CD4-positive, alpha-beta T cell treated with Interleukin-6 at 100 ng/mL for 8 hours (primary cell): ENCODE measurements at places on chromosomes 1 and 21.

DNA sequence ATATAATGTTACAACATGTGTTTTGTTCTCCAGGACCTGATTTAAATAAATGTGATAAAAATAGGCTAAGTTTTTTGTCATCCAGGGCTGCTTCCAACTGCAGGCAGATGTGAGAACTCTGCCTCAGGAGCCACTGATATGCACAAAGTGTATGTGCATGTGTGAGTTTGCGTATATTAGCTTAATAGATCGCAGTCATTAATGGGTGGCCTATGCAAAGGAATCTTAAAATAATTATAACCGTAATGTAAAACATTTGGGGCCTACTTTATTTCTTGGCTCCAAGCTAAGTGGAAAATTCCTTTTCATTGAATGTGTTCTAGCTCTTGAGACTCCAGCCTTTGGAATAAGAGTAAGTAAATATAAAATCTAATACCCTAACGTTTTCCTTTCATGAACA lies 16.8 kb downstream of the DHX9 start:
- no peak for DNase-seq

DNA sequence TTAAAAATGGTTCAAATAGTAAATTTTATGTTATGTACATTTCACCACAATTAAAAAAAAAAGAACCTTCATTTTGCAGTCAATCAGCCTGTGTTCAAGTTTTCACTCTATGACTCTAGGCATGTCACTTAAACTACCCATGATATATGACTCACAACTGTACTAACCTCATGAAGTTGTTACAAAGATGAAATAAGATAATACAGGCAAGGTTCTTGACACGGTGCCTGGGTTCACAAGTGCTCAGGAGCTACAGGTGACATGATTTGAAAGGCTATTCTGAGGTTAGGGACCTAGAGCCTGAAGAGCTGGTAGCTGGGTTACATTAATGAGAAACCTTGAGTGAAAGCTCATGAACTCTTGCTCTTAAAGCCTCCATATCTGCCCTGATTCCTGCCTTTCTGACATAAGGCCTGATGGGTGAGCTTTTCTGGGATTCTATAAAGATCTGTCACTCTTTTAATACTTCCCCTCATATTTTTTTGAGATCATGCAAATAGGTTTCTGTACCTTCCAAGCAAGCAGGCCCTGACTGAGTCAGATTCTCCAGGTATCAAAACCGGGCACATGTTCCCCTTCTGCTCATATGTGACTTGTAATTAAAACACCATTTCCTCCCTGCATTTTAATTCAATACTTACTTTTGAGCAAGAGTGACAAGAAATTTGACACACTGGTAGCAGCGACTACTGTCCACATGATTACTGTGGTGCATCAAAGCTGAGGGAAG lies 34.0 kb downstream of the PCSK9 start:
- no peak for DNase-seq

GRCh38 chr1:193176113-193176512 lies 10.3 kb downstream of the B3GALT2 start:
- DNase-seq: no peak

GRCh38 chr1:41851589-41851988 lies 67.1 kb downstream of the HIVEP3 start:
- DNase-seq: no peak

DNA sequence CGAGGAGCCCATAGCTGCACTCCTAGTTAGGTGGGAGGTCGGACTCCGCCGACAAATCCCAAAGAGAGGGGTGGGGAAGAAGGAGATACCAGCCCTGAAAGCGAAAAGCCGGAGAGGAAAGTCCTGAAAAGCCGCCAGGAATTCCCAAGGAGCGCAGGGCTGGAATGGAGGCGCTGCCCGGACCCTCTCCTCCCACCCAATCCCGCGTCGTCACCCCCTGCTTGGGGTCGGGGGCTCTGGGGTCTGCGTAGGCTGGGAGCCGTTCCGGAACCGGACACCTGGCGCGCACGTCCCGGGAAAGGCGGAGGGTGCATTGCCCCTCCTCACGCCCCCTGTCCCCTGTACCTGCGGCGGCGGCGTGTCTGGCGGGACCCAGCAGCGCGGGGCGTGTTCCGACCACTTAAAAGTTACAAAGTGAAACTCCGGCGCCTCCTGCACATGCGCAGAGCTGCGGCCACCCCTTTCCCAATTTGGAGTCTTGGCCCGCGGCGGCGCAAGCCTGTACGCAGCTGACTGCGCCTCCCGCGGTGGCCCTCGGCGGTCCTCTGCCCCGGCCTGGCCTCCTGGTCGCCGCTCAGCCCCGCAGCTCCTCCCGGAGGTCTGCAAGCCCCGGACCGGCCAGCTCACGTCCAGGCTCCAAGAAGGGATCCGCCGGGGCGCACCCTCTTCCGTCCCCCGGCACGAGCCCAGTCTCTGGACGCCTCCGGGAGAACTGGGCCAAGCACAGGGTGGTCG lies at the start of gene TMEM63A:
Gene TMEM63A, minus strand, starts transcription at position 422 of the 735 bp plus-strand sequence. CDS start 4,800 bp downstream, outside the sequence.
- peak; percentile 88 for DNase-seq
